ENCODE measurements at places on chromosomes 7 and 10. TPM values are rescaled to one million over a fixed set of nuclear protein-coding genes. Genes with fewer than 3 reads are reported as not detected.

Gene FBXL13
- 1.2 TPM for total RNA-seq

Gene CAV1
- 541 TPM for total RNA-seq

Gene TEX47
- not detected for total RNA-seq

Gene CARD11
- total RNA-seq: 0.62 TPM

Gene CH25H
- 0.25 TPM for total RNA-seq

Gene UTF1
- not detected for total RNA-seq

Gene SEC24C
- 64.3 TPM for total RNA-seq

Gene THSD7A
- total RNA-seq: 0.50 TPM

Gene CDK1
- total RNA-seq: 98.9 TPM

Gene DNAAF5
- 22.0 TPM for total RNA-seq

Gene TRDMT1
- 6.6 TPM for total RNA-seq

Gene C10orf67
- 0.11 TPM for total RNA-seq

Gene FXYD4
- not detected for total RNA-seq

Gene GBF1
- total RNA-seq: 28.8 TPM

Gene PMPCB
- 73.2 TPM for total RNA-seq

Gene SLC16A12
- under 0.01 TPM for total RNA-seq

Gene STAG3
- total RNA-seq: 1.00 TPM

Gene RASA4B
- total RNA-seq: 0.89 TPM

Gene MSS51
- total RNA-seq: 2.1 TPM

Gene AGR3
- not detected for total RNA-seq

Gene PRKCQ
- total RNA-seq: 0.22 TPM

Gene MACROH2A2
- 3.9 TPM for total RNA-seq

Gene CYP2E1
- 0.37 TPM for total RNA-seq

Gene TMEM178B
- total RNA-seq: not detected

Gene NEBL
- 0.22 TPM for total RNA-seq
